ENCODE measurements at places on chromosomes 1 and 21.

GRCh38 chr1:87202451-87202850, 126.2 kb upstream of the LMO4 start:
- no peak for DNase-seq

GRCh38 chr1:28882009-28882628, 32.2 kb upstream of the EPB41 start:
- DNase-seq: peak; percentile 85

DNA sequence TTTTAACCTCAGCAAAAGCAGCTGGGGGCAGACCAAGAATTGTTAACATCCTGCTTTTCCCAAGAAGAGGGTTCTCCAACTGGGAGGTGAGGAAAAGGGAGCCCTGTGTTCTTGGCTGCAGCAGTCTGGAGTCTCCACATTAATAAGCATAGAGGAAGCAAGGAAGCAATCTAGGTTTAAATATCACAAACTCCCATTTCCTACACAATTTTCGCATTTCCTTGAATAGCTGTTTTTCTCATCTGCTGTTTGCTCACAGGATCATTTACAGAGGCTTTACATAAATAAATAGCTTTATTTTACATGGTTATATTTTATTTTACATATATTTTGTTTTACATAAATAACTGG, 124.0 kb downstream of the TRIM33 start:
- no peak for DNase-seq

DNA sequence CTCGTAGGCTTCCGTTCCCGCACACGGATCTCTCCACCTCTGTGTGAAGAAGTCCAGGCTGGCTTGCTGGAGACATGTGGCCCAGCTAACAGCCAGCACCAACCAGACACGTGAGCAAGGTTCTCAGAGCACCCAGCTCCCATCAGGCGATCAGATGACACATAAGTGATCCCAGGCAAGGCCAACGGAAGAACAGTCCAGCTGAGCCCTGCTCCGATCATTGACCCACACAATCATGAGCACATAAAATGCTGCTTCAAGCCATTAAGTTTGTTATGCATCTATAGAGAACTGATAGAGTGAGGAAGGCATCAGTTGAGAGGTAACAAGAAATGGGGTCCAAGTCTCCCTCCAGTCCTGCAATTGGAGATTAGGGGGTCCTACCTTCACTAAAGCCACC, 15.4 kb downstream of the C1orf198 start:
- DNase-seq: no peak

DNA sequence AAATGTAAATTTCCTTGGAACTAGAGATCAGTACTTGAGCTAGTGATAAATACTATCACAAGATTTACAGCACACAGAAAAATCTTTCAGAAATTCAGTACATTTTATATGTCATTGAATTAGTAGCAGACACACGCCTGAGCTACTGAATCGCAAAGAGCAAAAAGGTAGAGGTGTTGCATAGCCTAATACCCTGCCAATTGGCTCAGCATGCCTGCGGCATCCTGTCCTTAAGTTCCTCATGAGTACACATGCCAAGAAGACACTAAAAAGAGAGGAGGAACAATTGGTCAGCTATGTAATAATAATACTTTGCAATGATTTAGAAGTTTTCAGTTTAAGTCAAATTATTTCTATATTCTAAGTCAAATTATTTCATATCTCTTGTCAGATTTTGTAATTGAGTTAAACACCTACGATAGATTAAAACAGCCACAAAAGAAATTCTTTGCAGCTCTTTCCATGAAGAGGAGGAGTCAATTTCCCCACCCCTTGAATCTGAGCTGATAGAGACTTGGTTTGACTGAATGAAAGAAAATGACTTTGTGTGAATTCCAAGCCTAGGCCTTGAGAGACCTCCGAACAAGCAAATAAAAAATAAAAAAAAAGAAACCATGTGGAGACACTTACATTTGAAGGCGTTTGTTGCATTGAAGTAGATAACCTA, 36.2 kb upstream of the PKN2 start:
- no peak for DNase-seq

- no peak for DNase-seq
Measured at GRCh38 chr1:10516925-10517676, 42.4 kb downstream of the PEX14 start.

DNA sequence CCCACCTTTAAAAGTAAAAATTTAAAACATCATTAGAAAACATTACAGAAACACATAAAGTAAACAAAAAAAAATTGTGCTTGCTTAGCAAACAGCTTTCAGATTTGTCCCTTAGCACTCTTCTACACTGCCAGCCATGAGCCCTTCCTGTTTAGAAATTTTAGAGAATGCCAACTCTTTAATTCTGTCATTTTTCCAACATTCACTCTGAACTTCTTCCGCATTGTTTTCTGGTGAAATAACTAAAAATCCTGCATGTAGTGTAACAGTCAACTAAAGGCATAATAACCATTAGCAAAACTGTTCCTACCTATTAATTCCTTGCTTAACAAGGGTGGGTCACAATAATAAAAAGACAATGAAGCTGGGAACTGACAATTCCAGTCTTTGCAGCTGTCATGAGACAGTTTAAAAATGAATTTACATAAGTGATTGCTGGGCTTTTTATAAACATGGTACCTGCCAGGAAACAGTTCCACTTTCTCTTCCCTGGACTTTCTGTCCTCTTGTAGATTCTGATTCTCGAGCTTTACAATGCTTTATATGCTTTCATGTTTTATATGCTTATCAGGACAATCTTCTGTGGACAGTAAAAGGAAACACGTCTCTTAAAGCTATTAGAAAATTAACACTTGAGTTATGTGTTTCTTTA, 19.0 kb downstream of the GNG12 start:
- no peak for DNase-seq

DNA sequence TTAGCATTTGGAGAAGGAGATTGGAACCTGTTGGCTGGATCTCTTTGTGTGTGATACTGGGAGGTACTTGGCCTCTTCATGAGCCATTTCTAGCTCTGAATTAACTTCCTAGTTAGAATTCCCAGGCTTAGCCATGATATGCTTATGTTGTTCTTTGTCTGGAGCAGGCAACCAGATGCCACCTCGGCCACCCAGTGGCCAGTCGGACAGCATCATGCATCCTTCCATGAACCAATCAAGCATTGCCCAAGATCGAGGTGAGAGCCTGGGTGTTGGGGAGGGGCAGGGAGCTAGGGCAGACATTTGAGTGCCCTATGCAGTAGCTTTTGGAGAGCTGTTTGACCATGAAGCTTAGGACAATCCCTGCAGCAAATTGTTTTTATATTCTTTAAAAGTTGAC, 26.5 kb upstream of the PIGV start:
- DNase-seq: no peak

GRCh38 chr1:210340841-210341240, 12.1 kb downstream of the HHAT start:
- DNase-seq: no peak
